ENCODE measurements at places on chromosomes 6 and 20.

DNA sequence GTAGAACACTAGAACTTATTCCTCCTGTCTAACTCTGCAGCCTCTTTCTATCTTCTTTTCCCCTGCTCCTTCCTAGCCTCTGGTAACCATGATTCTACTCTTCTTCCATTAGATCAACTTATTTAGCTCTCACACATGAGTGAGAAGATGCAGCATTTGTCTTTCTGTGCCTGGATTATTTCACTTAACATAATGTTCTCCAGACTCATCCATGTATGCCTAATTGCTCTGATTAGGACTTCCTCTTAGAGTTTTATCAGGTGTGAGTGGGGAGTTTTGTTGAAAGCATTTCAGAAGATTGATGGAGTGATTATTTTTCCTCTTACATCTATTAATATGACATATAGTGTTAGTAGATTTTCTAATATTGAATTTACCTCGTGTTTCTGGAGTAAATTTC is 140.4 kb downstream of the CDKAL1 start:
- no peak for DNase-seq

- DNase-seq, result no peak
These were observed 41.5 kb upstream of the EPB41L1 start for GRCh38 chr20:36113036-36113435.

DNA sequence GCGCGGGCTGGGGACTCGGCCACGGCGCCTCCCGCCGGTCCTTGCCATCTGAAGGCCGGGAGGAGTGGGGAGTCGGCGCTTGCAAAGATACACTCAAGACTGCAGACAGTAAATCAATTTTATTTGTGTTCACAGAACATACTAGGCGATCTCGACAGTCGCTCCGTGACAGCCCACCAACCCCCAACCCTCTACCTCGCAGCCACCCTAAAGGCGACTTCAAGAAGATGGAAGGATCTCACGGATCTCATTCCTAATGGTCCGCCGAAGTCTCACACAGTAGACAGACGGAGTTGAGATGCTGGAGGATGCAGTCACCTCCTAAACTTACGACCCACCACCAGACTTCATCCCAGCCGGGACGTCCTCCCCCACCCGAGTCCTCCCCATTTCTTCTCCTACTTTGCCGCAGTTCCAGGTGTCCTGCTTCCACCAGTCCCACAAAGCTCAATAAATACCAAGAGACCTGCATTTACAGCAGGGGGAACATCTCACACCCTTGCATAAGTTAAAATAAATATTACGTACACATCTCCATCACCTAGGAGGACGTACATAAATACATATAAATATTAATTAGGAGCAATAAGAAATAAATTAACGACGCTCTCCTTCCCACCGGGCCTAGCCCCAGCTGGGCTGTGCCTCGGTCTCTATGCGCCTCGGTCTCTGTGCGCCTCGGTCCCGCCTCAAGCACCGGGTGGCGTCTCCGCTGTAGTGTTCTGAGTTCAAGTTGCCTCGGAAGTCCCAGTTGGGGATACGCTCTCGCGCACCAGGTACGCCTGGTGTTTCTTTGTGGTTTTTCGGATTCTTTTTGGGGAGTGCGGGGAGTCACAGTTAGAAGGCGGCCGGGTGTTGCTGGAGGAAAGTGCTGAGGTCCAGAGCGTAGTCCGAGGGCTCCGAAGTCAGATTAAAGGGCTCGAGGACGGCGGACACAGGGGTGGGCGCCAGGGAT is 889 bp upstream of the FLOT1 start:
- no peak for DNase-seq

GRCh38 chr6:17197607-17198006 is 83.6 kb upstream of the RBM24 start:
- DNase-seq, result no peak

- no peak for DNase-seq
These were observed 3.0 kb upstream of the NCOA7 start for GRCh38 chr6:125787791-125788190.

GRCh38 chr6:139014945-139015344 is 13.6 kb upstream of the ABRACL start:
- no peak for DNase-seq

- no peak for DNase-seq
These were observed 1.2 kb downstream of the FAM8A1 start for GRCh38 chr6:17601386-17601703.

DNA sequence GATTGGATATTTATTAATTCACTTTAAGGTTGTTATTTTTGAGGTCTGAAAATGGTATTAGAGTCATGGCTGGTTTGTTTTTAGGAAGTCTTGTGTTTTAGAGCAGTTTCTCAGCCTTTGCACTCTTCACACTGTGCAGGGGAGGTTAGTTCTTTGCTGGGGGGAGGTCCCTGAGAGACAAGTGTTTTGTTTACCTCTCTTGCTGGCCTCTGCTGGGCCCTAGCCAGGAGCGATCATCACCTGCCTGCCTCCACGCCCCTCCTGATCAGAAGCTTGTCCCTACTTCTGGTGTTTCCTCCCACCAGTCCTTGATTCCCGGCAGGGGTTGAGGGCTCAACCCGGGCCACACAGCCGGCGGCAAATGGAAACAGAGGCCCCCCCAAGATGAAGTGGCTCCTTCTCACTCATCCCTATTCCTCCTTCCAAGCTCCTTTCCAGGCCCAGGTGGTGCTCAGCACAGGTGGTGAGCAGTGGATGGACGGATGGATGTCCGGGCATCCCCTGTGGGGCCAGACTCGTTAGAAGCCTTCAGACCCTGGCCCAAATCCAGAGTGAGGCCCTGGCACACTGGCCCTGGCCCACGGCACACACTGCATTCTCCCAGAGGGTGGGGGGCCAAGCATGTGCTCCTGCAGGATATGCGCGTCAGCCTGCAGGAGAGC is 51.3 kb downstream of the GRM4 start:
- DNase-seq, result no peak

DNA sequence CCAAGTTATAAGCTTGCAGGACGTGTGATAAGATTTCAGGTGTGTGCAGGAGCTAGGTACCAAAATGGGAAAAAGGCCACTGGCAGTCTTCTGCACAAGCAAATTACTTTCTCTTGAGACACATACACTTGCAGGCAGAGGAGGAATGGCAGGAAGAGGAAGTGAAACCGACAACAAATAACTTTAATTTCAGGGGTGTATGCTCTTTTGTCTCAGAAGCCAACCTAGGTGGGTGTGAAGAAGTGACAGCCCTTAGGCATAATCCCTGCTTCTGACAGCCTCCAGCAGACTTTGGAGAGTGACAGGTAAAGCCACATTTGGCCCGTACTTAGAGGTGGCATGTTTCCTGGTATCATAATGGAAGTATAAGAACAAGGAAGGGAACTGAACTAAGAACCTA is 118.8 kb upstream of the TRAF3IP2 start:
- no peak for DNase-seq

- no peak for DNase-seq
These were observed 71.1 kb downstream of the FIG4 start for GRCh38 chr6:109762166-109762565.

DNA sequence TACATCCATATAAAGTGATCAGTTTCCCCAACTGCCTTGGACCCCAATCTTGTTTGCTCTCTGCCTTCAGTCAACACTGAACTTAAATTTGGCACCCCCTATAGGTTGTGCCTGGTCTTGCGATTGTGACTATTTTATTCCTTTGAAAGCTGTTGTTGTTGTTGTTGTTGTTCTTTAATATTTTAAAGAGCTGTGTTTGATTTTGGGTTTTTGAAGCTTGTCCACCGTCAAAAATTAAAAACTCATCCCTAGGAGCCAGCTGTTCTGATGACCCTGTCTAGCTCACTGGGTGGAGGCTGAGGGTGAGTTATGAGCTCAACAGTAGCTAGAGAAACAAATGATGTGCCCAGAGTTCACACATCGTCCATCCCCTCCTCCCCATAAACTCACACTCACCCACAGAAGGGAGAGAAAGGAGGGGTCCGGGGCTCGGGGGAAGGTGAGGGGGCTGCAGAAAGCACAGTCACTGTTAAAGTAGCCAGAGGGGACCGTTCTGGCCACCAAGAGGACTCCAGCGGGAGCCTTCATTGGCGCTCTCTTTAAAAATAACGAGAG is 4.0 kb downstream of the SIM1 start:
- DNase-seq, result no peak

DNA sequence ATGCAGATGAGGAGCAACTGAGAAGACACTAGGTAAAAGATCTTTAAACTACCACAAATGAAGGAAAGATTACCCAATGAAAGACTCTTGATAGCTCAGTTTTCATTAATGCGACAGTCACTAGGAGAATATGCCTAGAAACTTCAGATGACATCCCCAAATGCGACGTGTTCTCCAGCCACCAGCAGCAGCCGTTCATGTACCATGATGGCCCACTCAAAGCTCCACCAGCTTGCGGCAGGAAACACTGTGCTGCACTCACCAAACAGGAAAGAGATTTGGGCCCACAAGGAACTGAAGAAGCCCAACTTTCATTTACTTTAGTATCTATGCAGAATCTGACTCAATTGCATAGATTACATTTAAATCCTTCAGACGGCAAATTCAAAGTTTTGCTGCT is 7.5 kb downstream of the DIDO1 start:
- DNase-seq, result no peak

GRCh38 chr6:43970913-43971775 is 156.1 kb downstream of the MRPL14 start:
- DNase-seq, result no peak

GRCh38 chr20:44069203-44070011 is 117.6 kb downstream of the JPH2 start:
- peak; percentile 33 for DNase-seq
